ENCODE measurements at places on chromosomes 7 and 10. TPM values are rescaled to one million over a fixed set of nuclear protein-coding genes. Genes with fewer than 3 reads are reported as not detected.
A peak's percentile ranks its signal among the peaks of the same experiment; 100 is the strongest.

DNA sequence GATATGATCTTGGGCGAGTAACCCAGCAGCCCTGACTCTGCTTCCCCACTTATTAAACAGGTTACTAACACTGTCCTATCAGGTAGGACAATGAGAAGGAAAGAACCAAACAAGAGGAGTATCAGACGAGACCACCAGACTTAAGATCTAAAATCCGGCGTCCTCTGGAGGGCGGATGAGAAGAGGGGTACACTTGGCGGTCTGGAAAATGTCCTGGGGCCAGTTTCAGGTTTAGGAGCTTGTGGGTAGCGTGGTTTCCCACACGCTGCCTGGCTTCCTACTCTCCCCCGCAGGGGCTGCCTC lies 635 bp downstream of the ZNF32 start:
- no peak for DNase-seq

DNA sequence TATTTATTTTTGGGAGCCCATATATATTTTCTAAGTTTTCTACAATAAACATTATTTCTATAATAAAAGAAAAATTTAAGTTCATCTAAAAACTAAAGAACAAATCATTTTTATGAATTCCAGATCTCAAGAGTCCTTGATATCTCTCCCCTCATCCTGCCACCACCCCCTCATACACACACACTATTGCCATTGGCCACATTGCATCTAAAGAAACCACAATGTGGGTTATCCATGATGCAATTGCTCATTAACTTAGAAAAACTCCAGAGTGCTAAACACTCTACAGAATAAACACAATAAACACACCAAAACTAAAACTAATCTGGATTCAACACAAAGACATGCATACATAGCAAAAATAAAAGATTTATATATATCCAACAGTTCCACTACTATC lies 37.8 kb downstream of the FAM13C start:
- DNase-seq: no peak

DNA sequence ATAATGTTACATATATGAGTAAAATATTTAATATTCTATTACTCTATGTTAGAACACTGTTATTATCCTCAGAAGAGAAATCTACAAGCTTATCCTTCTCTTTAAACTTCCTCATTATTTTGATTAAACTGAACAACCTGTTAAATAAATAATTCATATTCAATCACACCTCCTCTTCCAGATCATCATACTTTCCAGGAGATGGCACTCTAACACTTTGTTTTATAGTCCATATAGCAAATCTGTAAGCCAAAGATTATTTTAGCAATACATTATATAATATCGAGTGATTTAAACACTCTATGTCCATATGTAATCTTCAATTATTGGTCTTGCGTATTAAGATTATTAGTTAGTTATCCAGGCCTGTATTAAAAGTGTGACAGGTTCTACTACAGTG lies 694.1 kb downstream of the ANKRD7 start:
- DNase-seq: peak; percentile 25

- no peak for DNase-seq
Observed at GRCh38 chr10:88246675-88247074, 336.4 kb downstream of the RNLS start.

GRCh38 chr10:31457858-31458257 lies 138.8 kb downstream of the ZEB1 start:
- no peak for DNase-seq

Gene FAM171A1
- total RNA-seq: 19.6 TPM

Gene LBX1
- total RNA-seq: 3.3 TPM
